ENCODE measurements at places on chromosomes 16 and 17. TPM values are rescaled to one million over a fixed set of nuclear protein-coding genes. Genes with fewer than 3 reads are reported as not detected.

GRCh38 chr17:61709567-61709966 is 118.5 kb upstream of the NACA2 start:
- no peaks in the 10 kb centered on the region for H3K27me3 ChIP-seq
- H3K4me3 ChIP-seq, result no peak overlapping the region
- peaks cover 20% of the 10 kb centered on the region for H3K36me3 ChIP-seq
- no peaks in the 10 kb centered on the region for H3K4me1 ChIP-seq
- no peak for DNase-seq
- no peak overlapping the region for H3K27ac ChIP-seq

DPEP2 gene
- total RNA-seq, result not detected

TBC1D3K gene
- not detected for total RNA-seq

DNA sequence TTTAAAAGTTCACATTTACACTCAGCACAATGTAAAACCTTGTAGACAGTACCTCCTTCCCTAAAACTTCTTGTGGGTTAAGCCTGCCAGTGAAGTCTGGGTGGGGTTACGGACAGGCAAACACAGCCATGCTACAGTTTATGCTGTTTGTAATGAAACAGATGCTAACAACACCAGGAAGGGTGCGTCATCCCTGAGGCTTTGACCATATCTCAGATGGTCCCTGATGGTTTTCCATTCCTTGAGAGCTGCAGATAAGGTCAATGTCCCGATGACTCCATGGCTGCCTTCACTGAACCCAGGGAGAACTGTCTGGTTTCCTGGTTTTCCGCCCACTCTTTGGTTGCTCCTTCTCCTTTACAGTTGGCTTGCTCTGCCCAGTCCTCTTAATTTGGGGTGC is 29.1 kb downstream of the GAS7 start:
- H3K4me1 ChIP-seq, result no peaks in the 10 kb centered on the region
- H3K27ac ChIP-seq, result no peak overlapping the region
- no peak overlapping the region for H3K4me3 ChIP-seq
- no peak for DNase-seq
- no peaks in the 10 kb centered on the region for H3K36me3 ChIP-seq
- peaks cover 23% of the 10 kb centered on the region for H3K27me3 ChIP-seq

KRTAP2-3 gene
- 10.8 TPM for total RNA-seq

DNA sequence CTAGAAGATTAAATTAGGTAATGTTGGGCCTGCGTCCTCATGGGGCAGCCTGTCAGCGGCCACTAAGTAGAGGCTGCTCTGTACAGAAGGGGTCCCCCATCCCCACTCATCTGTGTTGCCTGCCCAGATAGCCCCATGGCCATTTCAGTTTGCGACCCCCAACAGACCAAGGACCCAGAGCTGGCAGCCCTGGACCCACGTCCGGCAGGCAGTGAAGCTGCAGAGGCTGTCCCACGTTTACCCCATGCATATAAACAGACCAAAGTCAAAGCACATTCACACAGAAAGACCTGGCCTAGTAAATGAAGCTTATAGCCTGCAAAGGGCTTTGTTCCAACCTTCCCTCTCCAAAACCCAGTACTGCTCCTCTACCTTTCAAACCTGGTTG is 4.6 kb downstream of the PDF start:
- DNase-seq, result no peak
- H3K36me3 ChIP-seq, result peaks cover 20% of the 10 kb centered on the region
- H3K4me3 ChIP-seq, result no peak overlapping the region
- peaks cover 21% of the 10 kb centered on the region for H3K4me1 ChIP-seq
- H3K27ac ChIP-seq, result no peak overlapping the region
- H3K27me3 ChIP-seq, result no peaks in the 10 kb centered on the region

- peaks cover 14% of the 10 kb centered on the region for H3K4me1 ChIP-seq
- H3K36me3 ChIP-seq, result no peaks in the 10 kb centered on the region
- H3K27me3 ChIP-seq, result no peaks in the 10 kb centered on the region
- peak; percentile 80 for DNase-seq
These were observed 81.8 kb downstream of the AKAP1 start for GRCh38 chr17:57166803-57167202.

OTOP3 gene
- total RNA-seq, result not detected

ENGASE gene
- 58.1 TPM for total RNA-seq

KRTAP4-6 gene
- not detected for total RNA-seq

- H3K27me3 ChIP-seq, result no peaks in the 10 kb centered on the region
- H3K36me3 ChIP-seq, result no peaks in the 10 kb centered on the region
- peak; percentile 84 for DNase-seq
- no peak overlapping the region for H3K4me3 ChIP-seq
- H3K27ac ChIP-seq, result peak overlapping the region; percentile 76
These were observed 434.8 kb downstream of the SLC39A11 start for GRCh38 chr17:72657467-72658317.

- no peaks in the 10 kb centered on the region for H3K36me3 ChIP-seq
- no peak overlapping the region for H3K27ac ChIP-seq
- H3K27me3 ChIP-seq, result peaks cover 79% of the 10 kb centered on the region
- peaks cover 12% of the 10 kb centered on the region for H3K4me1 ChIP-seq
These were observed 377 bp upstream of the CRHR1 start for GRCh38 chr17:45783593-45784292.

PPP1R9B gene
- 95.0 TPM for total RNA-seq

GRCh38 chr17:74020522-74020921 is 183.0 kb upstream of the RPL38 start:
- peaks cover 78% of the 10 kb centered on the region for H3K27me3 ChIP-seq
- DNase-seq, result no peak
- H3K36me3 ChIP-seq, result no peaks in the 10 kb centered on the region
- no peak overlapping the region for H3K27ac ChIP-seq

- H3K4me3 ChIP-seq, result no peak overlapping the region
- no peaks in the 10 kb centered on the region for H3K27me3 ChIP-seq
- no peaks in the 10 kb centered on the region for H3K36me3 ChIP-seq
- no peak overlapping the region for H3K27ac ChIP-seq
These were observed 7.9 kb downstream of the SLC5A10 start for GRCh38 chr17:18959845-18960240.

GRCh38 chr17:49209061-49209571 is 1.3 kb downstream of the GNGT2 start:
- no peak for DNase-seq
- no peaks in the 10 kb centered on the region for H3K36me3 ChIP-seq
- H3K27ac ChIP-seq, result no peak overlapping the region
- H3K27me3 ChIP-seq, result peaks cover 23% of the 10 kb centered on the region

DNA sequence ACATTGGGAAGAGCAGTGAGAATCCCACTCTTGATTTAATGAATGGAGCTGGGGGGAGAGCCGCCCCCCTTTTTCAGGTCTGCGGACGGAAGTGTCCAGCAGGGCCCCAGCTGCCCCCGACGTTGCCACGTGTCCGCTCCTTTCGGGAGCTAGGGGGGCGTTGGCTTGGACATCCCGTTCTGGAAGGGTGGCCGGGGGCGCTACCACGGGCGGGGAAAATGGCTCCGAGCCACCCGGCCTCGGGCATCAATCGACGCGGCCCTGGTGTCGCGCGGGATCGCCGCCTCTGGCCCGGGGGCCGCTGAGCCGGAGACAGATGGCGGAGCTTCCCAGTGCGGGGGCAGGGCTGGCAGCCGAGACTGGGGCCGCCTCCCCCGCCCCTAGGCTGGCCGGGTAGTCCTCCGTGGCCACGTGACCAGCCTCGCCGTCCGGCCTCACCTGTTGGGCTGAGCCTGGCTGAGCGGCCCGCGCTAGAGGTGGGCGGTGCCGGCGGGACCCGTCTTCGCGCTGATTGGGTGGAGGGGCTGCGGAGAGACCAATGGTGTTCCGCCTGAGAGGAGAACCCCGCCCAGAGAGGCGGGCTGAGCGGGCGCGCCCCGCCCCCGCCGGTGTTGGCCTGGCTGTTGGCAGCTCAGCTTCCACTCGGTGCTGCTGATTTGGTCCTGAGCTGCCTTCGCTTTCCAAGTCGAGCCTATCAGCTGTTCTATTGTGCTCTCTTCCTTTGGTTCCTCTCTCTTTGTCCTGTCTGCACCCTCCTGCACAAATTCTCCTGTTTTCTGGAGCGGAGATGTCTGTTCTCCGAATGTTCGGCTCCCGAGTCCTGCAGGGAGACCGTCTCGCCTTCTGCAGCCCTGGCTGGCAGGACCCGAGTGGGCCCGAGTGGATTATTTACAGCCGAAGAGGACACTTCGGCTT is 8.3 kb downstream of the HS3ST3B1 start:
- peak; percentile 82 for DNase-seq
- no peaks in the 10 kb centered on the region for H3K36me3 ChIP-seq
- H3K27ac ChIP-seq, result no peak overlapping the region

DNA sequence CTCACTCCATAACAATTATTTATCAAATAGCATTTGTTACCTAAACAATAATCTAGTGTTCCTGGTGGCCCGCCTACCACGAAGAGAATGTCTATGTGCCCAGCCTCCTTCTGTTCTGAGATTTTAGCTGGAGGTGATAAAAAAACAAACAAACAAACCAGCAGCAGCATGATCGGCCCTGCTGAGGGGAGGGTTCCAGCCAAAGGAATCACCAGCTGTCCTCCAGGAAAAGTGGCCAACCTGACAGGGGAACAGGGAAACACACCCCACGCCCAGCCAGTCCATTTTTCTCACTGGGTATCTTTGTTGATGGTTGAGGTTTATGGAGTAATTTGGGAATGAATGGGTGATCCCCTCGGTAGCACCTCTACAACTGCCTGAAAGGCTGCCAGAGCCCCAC is 203.0 kb upstream of the DYNLRB2 start:
- H3K27ac ChIP-seq, result no peak overlapping the region
- DNase-seq, result no peak
- H3K4me1 ChIP-seq, result no peaks in the 10 kb centered on the region

DNA sequence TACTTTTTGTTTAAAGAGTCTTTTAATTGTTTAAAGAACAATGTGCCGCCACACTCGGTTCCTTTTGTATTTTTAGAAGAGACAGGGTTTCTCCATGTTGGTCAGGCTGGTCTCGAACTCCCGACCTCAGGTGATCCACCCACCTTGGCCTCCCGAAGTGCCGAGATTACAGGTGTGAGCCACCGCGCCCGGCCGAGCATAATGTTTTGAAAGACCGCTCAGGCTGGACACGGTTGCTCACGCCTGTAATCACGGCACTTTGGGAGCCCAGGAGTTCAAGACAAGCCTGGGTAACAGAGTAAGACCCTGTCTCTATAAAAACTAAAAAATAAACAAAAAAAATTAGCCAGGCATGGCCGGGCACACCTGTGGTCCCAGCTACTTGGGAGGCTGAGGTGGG is 59.8 kb downstream of the RNF213 start:
- no peak for DNase-seq
- no peaks in the 10 kb centered on the region for H3K4me1 ChIP-seq
- no peak overlapping the region for H3K4me3 ChIP-seq
- no peaks in the 10 kb centered on the region for H3K27me3 ChIP-seq
- peaks cover 24% of the 10 kb centered on the region for H3K36me3 ChIP-seq

- no peaks in the 10 kb centered on the region for H3K27me3 ChIP-seq
- no peak overlapping the region for H3K27ac ChIP-seq
- no peaks in the 10 kb centered on the region for H3K36me3 ChIP-seq
- H3K4me1 ChIP-seq, result peaks cover 29% of the 10 kb centered on the region
These were observed 515 bp downstream of the GFAP start for GRCh38 chr17:44914698-44915271.

ERI2 gene
- 13.2 TPM for total RNA-seq

PRSS21 gene
- total RNA-seq, result not detected

DNA sequence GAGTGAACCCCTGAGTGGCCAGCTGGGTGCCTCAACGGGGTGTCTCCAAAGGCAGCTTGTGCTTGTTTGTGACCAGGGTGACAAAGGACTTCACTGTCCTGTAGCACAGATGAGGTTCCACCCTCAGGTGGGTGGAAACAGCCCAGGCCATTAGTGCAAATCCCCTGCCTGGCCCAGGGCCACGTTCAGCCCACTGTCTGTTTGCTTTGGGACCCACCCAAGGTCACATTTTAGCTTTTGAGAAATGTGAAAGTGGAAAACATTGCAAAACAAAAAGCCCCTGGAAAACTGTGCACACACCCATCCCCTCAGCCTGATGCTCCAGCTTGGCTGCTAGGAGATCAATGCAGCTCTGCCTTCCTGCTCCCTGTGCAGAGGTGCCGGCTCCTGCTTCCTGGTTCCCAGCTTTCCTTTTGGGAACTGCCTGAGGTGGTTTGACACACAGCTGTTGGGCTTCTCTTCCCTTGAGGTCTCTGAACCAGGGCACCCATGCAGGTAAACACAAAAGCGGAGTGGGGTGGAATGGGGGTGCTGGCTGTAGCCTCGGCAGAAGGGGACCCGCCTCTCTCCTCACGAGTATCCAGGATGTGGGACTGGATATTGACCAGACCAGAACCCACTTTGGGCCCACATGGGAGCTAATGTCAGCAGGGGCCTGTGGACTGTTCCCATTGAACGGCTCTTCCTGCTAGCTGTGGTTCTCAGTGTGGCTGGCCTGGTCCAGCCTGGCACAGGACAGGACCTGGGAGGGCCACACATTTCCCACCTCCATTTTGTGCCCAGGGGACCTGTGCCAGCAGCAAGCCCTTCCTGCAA is 7.9 kb upstream of the SPHK1 start:
- H3K27me3 ChIP-seq, result no peaks in the 10 kb centered on the region
- H3K4me3 ChIP-seq, result no peak overlapping the region
- no peak for DNase-seq
- no peak overlapping the region for H3K27ac ChIP-seq
- H3K4me1 ChIP-seq, result peaks cover 13% of the 10 kb centered on the region
- H3K36me3 ChIP-seq, result no peaks in the 10 kb centered on the region

ZNF423 gene
- not detected for total RNA-seq

C16orf89 gene
- not detected for total RNA-seq

SLFN14 gene
- total RNA-seq, result not detected

ZFP3 gene
- 0.84 TPM for total RNA-seq

DNA sequence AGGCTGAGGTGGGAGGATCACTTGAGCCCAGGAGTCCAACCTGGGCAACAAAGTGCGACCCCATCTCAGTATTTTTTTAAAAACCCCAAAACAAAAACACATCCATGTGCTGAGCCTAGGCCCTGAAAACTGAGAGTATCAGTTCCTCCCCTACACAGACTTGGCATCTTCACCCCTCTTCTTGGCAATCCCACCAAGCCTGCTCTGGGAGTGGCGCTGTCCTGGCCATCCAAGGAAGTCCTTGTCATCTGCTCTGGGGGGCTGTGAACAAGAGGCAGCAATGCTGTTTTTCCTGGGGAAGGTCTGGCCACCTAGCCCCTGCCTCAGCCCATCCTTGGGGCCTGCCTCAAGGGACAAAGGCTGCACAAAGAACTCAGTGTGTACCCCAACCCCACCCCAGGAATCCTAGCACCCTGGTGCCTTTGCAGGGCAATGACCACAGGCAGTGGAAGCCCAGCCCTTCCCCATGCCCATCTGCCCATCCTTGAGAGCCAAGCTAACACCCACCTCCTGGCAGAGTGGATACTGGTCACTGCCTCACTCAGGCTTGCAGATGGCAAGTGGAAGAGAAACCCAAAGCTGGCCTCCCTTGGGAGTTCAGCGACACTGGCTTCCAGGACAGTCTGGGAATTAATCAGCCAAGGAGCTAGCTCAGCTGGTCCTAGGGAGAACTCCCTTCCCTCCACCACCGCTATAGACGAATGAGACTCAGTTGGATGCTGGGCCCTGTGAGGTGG is 14.8 kb upstream of the GFOD2 start:
- no peak for DNase-seq
- no peak overlapping the region for H3K27ac ChIP-seq
- H3K27me3 ChIP-seq, result no peaks in the 10 kb centered on the region
- H3K4me1 ChIP-seq, result no peaks in the 10 kb centered on the region
